ENCODE measurements at places on chromosomes 11 and 22.

GRCh38 chr11:95565724-95566141 is 223.8 kb downstream of the FAM76B start:
- DNase-seq: no peak

- DNase-seq: no peak
Measured at GRCh38 chr11:20596205-20597153, 2.9 kb upstream of the SLC6A5 start.

DNA sequence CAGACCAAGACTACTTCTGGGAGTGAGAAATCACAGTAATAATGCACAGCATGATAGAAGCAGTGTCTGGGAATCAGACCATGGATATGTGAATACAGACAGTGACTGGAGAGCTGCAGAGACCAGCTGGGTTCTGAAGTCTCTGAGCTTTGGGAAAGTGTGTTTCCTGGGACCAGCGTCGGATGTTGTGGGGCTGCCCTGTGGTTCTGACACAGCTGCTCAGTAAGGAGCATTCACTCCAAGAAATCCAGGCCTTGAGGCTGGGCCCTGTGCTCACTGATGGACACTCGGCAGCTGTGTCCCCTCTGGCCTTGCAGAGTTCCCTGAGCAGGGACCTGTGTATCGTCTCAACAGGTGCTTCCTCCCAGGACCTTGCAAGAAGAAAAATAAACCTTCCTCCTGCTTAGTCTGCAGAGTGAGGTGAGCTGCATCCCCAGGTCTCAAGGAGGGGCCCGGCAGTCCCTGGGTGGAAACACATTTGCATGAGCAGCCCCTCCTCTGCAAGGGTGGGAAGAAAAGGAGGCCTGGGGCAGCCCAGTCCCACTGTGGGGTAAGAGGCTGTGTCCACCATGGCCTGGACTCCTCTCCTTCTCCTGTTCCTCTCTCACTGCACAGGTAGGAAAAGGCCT is 107.9 kb downstream of the VPREB1 start:
- no peak for DNase-seq

- DNase-seq: no peak
Measured at GRCh38 chr11:11882539-11882938, 40.8 kb downstream of the USP47 start.

- no peak for DNase-seq
Measured at GRCh38 chr11:43366677-43367076, 8.0 kb downstream of the TTC17 start.

GRCh38 chr22:49688516-49689254 is 139.0 kb downstream of the BRD1 start:
- no peak for DNase-seq

GRCh38 chr22:35799150-35799549 is 81.5 kb downstream of the APOL5 start:
- DNase-seq: no peak

DNA sequence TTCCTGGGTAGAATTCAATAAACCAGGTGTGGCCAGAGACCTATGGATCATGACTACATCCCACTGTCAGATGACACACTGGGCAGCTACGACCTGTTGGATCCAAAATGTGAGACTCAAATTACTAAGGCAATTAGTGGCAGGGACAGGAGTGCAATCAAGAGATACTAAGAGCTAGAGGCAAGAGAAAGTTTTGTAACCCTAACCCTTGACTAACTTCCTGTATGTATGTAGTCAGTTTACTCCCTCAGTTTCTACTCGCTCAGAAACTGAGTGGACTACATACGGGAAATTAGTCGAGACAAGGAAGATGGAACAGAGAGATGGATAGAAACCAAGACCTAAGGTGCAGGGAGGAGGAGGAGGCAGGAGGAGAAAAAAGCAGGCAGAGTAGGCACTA is 2.7 kb downstream of the CYB5R2 start:
- no peak for DNase-seq
